ENCODE measurements at places on chromosomes 12 and 14. TPM values are rescaled to one million over a fixed set of nuclear protein-coding genes. Genes with fewer than 3 reads are reported as not detected.

Gene STAB2
- total RNA-seq = 0.12 TPM

Gene LRRC10
- total RNA-seq = not detected

Gene ANKRD9
- total RNA-seq = 47.6 TPM

Gene SERPINA10
- not detected for total RNA-seq

Gene TTC6
- 0.06 TPM for total RNA-seq

Gene FNTB
- 18.8 TPM for total RNA-seq

Gene ACVRL1
- 933 TPM for total RNA-seq

Gene EMC9
- 16.9 TPM for total RNA-seq

Gene C12orf50
- not detected for total RNA-seq

Data from glomerular endothelial cell (primary cell).